GM12865 (cell line): ENCODE measurements at places on chromosomes 5 and 9.

- no peak for DNase-seq
Observed at GRCh38 chr5:168776070-168776469, 196.9 kb upstream of the PANK3 start.

GRCh38 chr9:95087659-95088242 is 229.8 kb downstream of the FANCC start:
- DNase-seq: peak; percentile 15

GRCh38 chr9:120043448-120043847 is 536.5 kb downstream of the CDK5RAP2 start:
- no peak for DNase-seq

- no peak for DNase-seq
Observed at GRCh38 chr9:106859957-106860720, 2.8 kb upstream of the ZNF462 start.

DNA sequence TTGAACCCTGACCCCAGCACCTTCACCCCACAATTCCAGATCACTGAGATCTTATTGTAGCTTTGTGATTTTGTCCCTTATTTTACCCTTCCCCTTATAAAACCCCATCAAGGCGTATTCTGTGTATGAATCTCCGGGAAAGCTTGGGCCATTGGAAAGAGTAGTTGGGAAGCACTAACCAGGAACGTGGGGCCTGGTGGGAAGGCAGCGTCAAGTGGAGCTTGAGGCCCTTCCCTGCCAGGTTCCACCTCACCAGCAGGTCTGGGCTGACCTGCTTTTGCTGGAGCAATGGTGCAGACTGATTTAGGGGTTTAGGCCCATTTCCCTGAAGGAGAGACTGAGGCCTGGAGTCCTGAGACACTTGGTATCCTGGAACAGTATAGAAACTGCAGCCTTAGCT is 9.3 kb downstream of the PHF2 start:
- DNase-seq: no peak

DNA sequence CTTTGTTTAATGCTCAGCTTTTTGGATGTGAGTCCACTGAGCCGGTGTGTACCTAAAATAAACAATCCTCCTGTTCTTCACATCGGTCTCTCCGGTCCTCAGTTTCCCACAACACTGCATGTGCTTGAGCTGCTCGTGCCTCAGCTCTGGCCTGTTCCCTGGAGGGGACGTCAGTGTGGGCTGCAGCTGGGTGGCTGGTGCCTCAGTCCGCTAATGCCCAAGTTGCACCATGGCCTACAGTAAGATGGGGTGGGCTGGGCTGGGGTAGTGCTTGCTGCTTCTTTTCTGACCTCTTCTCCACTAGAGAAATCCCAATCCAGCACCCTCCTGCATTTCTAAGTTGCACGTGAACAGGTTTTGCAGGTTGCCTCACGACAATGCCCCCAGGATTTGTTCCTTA is 595 bp upstream of the BTNL9 start:
- no peak for DNase-seq

- DNase-seq: no peak
Observed at GRCh38 chr9:26159575-26160392, 481.5 kb upstream of the TUSC1 start.

GRCh38 chr9:14768405-14769229 is 46.1 kb upstream of the CER1 start:
- peak; percentile 53 for DNase-seq

DNA sequence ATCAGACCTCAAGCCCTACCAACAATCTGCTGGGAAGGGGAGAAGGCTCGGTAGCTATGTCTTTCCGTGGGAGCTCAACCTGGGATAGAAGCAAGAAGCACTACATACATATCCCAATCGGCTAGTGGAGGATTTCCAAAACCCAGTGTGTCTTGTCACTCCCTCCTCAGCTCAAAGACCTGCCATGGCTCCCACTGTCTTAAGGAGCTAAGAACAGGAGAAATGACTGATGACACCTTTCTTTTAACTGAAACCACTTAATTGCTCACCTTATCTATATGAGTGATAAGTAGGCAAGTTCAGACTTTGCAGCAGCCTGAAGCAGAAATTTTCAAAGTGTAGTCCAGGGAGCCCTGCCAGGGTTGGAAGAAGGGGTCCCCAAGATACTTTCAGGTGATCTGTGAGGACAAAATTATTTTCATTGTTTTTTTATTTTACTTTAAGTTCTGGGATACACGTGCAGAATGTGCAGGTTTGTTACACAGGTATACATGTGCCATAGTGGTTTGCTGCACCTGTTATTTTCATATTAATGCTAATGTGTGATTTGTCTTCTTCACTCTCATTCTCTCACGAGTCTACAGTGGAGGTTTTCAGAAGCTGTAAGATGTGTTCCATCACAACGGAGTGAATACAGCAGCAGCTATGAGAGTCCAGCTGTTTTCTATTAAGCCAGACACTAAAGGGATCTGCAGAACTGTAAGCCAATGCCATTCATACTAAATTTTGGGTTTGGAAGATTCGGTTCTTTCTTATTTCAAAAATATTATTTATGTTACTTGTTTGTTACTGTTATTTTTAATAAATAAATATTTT is 41.4 kb downstream of the PAX5 start:
- DNase-seq: peak; percentile 78

- no peak for DNase-seq
Observed at GRCh38 chr5:72555871-72556270, 48.7 kb upstream of the ZNF366 start.

- DNase-seq: no peak
Observed at GRCh38 chr9:132589148-132590036, 7.0 kb downstream of the BARHL1 start.

DNA sequence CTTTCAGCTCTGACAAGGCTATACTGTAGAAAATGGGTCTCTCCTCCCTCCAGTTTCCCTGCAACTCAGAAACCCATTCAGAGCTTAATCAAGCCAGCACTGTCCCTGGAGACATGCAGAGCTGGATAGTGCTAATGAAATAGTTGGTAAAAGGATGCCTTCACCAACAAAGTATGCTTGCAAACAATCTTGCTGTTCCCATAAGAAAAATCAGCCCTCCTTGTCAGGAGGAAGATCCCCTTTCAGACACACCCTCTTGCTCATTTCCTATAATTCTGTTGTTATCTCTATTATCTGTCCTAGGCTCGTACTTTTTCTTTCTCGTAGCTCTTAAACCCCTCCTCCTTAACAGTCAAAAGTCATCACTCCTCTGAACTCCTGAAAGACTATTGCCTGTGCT is 9.9 kb upstream of the OSMR start:
- DNase-seq: no peak

- DNase-seq: no peak
Observed at GRCh38 chr5:16502866-16503265, 37.3 kb upstream of the ZNF622 start.

DNA sequence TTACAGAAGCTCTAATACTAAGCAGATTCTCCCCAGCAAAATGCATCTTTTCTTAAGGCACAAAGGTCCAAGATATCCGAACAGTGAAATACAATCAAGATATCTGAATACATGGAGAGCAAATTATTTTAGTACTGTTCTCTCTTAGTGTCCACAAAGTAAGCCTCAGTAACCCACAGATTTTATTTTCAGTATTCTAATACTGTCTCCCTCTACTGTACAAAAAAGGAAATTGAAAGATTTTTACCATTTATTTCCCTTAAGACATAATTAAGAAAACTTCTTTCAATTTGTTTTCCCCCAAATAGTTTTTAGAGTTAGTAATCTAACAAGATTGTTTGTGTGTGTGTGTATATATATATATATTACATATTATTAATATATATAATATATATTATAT is 24.7 kb upstream of the NOL6 start:
- DNase-seq: peak; percentile 4

DNA sequence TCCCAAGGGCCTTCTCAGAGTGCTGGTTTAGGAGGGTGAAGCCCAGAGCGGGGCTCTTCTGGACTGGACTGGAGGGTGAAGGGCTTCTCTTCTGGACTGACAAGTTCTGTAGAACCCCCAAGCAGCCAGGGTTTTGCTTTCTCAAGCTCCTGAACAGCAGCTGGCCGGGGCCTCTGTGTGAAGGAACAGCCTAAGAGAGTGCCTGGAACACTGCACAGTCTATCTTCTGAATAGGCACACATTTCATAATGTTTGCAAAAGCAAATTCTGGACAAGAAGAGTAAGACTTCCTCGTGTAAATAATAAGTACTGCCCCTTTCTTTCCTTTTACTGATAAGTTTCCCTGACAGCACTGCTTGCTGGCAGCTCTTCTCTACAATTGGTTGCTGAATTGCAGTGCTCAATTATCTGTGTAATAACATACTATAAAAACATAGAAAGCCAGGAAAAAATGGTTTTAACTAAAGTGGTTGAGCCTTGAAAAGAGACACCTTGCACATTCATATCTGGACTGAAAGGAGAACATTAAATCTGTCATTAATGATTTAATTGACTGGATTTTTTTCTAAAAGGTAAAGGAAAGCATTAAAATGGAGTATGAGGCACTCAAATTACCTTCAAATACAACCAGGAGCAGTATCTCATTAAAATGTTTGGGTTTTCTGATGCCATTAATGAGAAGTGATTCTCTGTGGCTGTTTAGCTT is 20.5 kb downstream of the MAST4 start:
- no peak for DNase-seq

GRCh38 chr5:15737036-15737821 is 237.2 kb downstream of the FBXL7 start:
- no peak for DNase-seq

- no peak for DNase-seq
Observed at GRCh38 chr5:31911291-31912265, 262.5 kb downstream of the GOLPH3 start.
